ENCODE measurements at places on chromosomes 11 and 22.

DNA sequence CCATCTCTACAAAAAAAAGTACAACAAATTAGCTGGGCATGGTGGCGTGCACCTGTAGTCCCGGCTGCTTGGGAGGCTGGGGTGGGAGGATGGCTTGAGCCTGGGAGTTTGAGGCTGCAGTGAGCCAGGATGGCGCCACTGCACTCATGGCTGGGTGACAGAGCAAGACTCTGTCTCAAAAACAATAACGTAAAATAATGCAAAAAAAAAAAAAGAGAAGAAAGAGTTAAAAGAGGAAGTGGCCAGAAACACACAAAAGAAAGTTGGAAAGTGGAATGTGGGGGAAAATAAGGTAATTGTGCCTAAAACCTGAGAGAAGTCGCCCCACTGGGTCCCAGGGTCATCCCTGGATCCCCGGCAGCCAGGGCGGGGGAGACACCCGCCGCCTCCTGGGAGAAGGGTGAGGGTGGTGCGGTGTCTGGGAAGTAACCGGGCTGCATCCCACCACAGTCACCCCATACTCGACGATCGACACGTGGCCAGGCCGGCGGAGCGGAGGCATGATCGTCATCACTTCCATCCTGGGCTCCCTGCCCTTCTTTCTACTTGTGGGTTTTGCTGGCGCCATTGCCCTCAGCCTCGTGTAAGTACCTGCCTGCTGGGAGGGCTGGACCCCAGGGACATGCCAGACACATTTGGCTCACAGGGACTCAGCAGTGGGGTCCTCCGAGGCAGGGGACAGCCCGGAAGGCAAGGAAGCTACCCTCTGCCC, 8.1 kb downstream of the UPK3A start:
- no peak for DNase-seq

- no peak for DNase-seq
Observed at GRCh38 chr11:131923309-131923708, 552.9 kb downstream of the NTM start.

GRCh38 chr11:16596231-16596630, 142.2 kb upstream of the C11orf58 start:
- no peak for DNase-seq

DNA sequence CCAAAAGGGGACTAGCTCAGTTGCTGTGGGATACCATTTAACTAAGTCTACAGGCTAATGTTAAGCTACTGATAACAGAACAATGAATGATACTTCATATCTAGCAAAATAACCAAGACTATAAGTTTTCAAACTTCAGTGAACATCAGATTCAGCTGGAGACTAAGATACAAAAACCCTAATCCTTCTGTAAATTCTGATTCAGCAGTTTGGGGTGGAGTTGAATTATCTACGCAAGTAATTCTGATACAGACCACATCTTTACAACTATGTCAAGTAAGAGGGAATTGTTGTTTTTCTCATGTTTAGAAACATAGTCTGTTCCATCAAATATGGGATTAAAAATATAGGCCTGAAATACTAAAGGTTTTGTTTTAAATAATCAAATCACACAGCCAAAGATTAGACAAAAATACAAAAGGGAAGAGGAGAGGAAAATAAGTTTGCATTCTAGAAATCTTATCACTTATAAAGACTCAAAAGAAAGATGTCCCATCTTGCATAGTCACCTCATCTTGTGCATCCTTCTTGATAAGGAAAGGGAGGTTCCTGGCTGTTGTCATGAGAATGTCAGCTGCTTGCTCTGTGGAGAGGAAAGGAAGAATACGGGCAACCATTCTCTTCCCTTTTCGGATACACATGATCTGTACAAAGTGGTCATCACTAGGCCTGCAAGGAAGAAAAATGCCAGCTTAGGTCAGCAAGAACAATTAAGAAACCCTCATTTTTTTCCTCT, 21.4 kb downstream of the PATL1 start:
- DNase-seq = no peak

DNA sequence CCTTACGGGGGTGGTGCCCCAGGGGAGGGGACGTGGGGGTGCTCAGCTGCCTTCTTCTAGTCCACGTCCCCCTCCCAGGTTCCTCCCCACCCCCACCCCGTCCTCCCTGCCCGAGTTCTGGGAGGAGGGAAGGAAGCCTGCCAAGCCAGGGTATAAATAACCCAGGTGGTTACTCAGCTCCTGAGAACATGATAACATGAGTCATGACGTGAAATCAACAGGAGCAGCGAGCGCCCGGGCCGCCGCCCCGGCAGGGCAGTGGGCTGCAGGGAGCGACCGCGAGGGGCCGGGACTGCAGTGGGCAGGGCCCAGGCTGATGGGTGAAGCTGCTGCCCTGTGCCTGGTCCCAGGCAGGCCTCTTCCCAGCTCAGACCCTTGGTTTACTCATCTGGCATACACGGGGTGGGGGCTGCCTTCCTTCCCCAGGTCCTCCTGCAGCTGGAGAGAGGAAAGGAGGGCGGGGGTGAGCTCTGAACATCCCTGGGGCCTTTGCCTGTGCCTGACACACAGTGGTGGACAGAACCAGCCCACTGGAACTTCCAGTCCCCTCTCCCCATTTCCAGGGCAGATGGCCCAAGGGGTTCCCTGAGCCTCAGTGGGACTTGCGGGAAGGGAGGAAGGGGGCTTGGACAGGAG, 8.8 kb upstream of the PDGFB start:
- no peak for DNase-seq

- peak; percentile 80 for DNase-seq
Observed at GRCh38 chr22:30286813-30287647, 2.3 kb downstream of the CASTOR1 start.

- DNase-seq = peak; percentile 68
Observed at GRCh38 chr11:77091146-77091940, 11.3 kb upstream of the OMP start.

DNA sequence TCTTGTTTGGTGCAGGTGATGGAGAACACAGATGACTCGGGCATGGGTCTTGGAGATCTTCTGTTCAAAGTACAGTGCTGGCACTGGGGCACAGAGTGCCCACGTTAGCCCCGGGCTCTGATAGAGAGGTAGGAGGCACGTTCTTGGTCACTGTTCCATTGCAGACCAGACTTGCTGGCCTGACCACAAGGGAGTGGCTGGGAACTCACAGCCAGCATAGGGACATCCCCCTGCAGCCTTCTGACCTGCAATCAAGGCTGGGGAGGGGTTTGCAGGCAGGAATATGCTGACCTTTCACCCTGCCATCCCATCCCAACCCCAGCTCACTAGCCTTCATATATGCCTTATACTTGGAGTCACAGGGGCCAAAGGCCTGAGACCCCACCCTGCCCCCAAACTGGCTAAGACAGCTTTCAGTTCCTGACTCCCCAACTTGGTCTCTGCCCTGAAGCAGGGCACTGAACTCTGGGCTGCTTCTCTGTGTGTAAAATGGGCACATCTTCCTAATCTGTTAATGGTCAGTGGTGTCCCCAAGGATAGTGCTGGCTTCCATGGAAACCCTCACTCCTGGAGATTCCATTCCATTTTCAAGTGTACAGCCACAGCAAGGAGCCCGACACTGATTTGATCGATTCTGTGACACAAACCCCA, 4.6 kb downstream of the MRPL49 start:
- no peak for DNase-seq

DNA sequence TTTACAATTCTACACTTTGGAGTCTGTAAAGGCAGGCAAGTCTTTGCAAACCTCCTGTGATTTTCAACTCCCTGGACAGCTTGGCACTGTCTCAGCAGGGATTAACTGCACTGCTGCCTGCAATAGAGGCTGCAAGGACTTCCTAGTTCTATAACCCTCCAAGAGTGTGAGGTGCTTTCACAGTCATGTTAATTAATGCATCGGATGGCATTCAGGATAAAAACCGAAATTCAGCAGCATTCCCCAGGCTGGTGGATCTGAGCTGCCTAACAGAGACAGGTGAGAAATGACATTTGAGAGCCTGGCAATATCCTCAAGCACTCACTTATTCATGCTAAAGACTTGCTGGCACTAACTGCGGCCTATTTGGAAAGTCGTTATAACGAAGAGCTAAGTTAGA, 85.0 kb downstream of the LARGE1 start:
- DNase-seq = no peak

DNA sequence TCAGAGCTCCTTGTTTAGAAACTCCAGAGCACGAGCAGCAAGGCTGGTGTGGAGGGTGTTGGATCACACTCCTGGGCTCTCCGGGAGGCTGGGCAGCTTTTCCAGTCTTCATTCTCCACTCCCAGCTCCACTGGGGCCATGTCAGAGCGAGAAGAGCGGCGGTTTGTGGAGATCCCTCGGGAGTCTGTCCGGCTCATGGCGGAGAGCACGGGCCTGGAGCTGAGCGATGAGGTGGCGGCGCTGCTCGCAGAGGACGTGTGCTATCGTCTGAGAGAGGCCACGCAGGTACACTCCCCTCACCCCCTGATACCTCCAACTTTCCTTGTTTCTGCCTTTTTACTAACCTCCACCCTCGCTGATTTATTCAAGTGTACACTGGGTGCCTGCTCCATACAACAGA, 4.5 kb downstream of the TAF6L start:
- no peak for DNase-seq

DNA sequence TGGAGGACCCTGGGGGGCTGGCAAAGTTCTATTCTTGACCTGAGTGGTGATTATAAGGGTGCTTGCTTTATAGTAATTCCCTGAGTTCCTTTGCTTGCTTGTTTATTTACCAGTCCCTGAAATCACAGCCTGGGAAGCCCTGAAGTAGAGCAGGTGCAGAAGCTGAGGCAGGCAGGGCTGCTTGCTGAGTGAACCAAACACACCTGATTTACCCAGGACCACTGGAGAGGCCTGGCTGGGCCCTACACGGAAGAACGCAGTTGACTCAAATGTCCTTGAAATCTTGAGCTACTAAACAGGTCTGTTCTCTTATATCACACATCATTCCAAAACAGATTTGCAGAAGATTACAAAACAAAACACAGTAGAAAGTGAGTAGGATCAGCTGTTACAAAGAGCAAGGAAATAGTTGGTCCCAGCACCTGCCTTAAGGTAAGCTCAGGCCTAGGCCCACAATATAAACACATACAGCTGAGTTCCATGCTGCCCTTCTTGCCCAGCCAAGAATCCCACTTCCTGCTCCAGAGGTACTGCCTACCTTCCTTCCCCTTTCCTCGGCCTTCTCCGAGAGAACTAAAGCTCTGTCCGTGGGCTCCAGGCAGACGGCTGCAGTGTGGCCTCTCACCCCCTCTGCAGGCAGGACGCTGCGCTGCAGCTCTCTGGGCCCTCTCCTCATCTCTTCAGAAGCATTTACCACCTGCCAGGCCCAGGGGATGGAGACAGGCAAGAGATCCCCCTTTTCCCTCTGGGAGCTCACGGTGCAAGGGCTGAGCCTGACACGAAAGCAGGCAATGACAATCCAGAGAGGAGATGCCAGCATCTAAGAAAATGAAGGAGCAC, 46.1 kb upstream of the SCUBE2 start:
- peak; percentile 42 for DNase-seq

DNA sequence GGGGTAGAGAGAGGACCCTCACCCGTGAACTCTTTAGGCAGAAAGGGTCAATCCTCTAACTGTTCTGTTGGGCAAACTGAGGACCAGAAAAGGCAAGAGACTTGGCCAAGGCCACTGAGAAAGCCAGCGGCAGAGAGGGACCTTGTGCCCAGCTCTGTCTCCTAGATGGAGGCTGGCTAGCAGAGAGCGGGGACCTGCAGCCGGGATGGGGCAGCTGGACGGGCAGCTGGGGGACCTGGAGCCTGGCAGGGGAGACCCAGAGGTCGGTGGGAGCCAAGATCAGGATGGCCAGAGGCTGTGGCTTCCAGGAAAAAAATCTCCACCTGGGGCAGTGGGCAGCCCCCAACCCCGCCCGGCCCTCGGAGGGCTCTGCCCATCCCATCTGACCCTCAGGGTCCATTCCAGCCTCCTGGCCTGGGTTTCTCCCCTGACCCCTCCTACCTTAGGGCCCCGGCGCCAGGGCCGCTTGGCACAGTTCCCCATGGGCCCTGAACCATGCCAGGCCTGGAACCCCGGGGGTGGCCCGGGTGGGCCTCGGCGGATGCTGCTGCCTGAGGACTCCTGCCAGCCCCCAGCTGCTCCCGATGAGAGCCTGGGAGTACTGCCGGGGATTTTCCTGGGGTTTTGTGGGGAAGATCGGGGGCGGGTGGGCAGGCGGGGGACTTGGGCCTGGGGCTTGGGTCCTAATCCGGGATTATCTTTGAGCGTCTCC, at the start of gene CABP2:
Gene CABP2 (minus strand): TSS at position 603 of the 712 bp plus-strand sequence. CDS start 120 bp downstream, at position 483.
- no peak for DNase-seq

DNA sequence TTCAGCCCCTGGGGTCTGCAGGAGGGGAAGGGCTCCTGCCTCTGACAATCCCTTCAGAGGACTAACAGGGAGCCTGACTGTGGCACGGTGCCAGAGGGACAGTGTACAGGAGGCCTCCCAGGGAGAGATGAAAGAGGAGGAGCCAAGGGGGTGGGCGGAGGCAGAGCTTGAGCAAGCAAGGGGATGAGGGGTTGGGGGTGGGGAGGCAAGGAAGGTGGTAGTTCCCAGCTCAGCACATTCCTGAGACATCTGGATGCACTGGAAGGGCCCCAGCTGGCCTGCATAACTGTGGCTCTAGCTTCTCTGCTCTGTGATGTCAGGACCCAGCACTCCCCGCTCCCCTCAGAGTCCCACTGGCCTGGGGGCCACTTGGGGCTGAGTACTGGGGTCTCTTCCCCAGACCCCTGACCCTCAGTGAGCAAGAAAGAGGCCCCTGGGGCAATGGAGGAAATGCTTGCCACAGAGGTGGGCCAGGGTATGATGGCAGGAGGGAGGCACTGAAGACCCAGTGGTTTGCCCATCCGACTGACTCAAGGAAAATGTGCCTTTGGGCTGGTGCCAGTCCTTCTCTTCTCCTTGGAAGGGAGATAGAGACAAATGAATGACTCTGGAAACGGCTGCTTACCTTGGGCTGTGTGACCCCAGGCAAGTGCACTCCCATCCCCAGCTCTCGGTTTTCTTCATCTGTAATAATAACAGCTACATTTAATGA, 13.3 kb downstream of the CREB3L1 start:
- no peak for DNase-seq

GRCh38 chr11:12292766-12293165, 84.6 kb upstream of the PARVA start:
- no peak for DNase-seq

GRCh38 chr11:70645537-70645936, 247.2 kb downstream of the CTTN start:
- DNase-seq = no peak

DNA sequence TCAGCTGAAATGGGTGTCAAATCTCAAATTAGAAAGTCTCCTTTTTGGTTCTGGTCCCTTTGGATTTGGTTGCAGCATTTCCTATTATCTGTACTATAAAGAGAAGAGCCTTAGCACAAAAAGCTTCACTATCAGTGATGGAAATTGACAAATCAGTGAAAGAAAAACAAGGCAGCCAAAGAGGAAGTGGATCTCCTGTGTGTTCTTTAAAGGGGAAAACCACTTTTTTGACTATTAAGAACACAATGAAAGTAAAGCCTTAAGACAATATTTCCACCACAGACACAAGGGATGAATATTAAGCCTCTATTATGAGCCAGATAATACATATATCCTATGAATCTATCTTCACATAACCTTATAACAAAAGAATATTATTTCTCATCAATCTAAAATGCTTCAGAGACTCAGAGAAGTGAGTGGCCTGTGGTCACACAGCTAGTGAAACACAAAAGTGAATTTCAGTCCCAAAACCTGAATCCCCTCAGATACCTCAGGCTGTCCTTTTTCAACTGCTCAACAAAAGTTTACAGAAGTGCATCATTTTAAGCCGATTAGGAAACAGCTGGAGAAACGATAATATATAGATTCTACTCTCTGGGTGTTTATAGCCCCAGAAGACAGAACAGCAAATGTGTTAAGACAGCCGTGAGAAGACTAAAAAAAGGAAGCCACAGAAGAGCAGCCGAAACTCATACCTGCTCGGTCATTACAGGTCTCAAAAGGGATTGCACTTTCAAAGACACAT, 24.4 kb upstream of the FSHB start:
- no peak for DNase-seq

- DNase-seq = no peak
Observed at GRCh38 chr11:115238791-115239190, 265.4 kb downstream of the CADM1 start.

GRCh38 chr11:69193151-69193550, 37.4 kb downstream of the SMIM38 start:
- no peak for DNase-seq

Data from central memory CD4-positive, alpha-beta T cell (primary cell).